ENCODE measurements at places on chromosomes 2 and 18.

- DNase-seq, result no peak
Observed at GRCh38 chr2:233972941-233973575, 55.9 kb downstream of the TRPM8 start.

GRCh38 chr2:85988914-85989270, 100.1 kb upstream of the ST3GAL5 start:
- peak; percentile 13 for DNase-seq

DNA sequence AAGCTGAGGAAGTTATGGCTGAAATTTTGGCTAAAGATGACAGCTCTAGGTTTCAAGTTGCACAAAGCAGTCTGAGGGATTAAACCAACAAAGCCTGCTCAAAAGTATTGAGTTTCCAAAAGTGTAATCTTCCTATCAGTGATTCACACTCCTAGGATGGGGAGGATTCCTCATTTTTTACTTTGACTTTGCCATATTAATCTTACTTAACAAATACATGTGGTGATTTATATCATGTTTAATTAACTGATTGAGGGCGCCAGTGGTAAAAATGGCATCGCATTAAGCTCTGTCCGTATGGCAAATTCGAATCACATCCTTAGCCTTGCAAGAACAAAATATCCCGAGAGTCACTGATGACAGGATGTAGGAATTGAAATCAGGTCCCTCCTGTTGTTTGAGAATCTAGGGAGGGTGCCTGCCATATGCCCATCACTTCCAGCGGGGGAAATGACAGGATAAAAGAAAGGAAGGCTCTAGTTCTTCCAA, 78.1 kb upstream of the ETAA1 start:
- no peak for DNase-seq

GRCh38 chr2:168613551-168613950, 157.5 kb downstream of the CERS6 start:
- no peak for DNase-seq

GRCh38 chr2:67641312-67642045, 244.3 kb downstream of the ETAA1 start:
- DNase-seq, result no peak

DNA sequence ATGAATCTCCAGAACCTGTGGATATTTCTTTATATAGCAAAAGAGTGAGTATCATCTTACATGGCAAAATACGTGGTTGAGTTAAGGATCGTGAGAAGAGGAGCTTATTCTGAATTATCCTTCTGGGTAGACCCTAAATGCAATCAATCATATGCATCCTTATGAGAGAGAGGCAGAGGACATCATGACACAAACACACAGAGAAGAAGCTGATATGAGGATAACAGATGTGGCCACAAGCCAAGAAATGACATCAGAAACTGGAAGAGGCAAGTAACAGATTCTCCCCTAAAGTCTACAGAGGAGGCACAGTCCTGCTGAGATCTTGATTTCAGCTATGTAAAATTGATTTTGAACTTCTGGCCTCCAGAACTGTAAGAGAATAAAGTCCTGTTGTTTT, 730.2 kb upstream of the ZNF804A start:
- DNase-seq, result no peak

DNA sequence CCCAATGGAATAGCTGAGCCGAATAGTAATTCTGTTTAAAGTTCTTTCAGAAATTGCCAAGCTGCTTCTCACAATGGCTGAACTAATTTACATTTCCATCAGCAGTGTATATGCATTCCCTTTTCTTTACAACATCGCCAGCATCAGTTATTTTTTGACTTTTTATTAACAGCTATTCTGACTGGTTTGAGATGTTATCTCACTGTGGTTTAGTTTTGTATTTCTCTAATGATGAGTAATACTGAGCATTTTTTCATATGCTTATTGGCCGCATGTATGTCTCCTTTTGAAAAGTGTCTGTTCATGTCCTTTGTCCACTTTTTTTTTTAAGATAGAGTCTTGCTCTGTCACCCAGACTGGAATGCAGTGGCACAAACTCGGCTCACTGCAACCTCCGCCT, 100.7 kb downstream of the C2orf74 start:
- no peak for DNase-seq

DNA sequence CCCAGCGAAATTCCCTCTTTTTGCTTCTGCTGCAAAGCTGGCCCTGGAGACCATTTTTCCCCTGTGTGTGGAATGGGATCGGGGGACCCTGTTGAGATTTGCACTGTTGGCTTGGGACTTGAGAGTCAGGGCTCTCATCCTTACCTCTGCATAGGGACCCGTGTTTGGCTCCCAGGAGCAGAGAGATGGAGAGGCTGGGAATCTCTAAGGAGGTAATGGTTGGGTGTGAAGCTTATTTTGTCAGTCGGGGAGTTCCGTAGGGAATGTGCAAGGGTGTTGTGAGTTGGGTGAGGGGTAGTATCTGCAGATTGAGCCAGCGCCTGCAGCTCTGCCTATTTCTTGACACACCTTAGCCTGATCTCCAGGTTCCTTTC, 4.5 kb downstream of the GATA6 start:
- no peak for DNase-seq

GRCh38 chr2:67974559-67975430, 88.0 kb downstream of the C1D start:
- DNase-seq, result no peak

DNA sequence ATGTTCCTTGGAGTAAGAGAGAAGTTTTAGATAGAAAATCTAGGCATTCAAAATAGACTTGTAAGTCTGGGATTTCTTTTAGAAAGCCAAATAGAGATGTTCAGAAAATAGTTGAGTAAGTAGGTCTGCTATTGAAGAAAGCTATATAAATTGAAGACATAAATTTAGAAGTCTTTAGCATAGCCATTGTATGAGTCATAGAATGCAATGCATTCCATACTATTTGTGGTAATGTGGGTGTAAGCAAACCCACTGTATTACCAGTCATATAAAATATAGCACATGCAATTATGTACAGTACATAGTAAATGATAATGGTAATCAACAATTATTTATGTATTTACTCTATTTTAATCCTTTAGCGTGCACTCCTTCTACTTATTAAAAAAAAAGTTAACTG, 14.1 kb downstream of the MC4R start:
- no peak for DNase-seq

DNA sequence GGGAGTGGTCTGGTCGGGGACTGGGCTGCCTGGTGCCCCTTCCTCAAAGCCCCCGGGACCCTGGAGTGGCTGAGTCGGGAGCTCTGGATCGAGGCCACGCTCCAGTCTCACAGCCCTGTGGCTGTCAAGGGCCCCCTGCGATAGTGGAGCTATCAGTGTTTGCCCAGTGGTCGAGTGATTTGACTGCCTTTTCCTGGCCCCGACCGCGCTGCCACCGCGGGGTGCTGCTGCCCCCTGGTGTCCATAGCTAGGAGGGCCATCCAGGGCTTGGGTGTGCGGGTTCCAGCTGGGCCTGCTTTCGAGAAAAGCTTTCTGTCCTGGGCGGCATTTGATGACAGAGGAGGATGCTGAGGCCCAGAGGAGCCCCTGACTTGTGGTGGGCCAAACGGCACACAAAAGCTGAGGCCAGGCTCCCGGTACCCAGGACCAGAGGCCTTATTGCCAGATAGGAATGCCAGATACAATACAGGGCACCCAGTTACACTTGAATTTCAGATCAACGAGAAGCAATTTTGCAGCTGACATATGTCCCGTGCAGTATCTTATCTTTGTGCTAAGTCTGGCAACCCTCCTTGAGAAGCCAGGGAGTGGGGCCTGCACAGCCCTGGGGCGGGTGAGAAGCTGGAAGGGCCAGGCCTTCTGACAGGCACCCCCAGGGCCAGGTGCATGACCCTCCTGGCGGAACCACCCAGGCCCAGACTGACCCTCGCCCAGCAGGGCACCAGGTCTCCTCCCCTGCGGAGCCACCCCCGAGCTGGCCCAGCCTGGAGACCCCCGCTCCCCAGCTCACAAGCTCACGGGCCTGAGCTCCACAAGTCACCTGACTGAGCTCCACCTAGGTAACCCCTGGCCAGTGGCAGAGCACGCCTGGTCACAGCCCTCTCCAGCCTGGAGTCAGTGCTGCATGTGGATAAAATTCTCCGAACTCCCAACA, 13.0 kb downstream of the ODC1 start:
- DNase-seq, result peak; percentile 75

DNA sequence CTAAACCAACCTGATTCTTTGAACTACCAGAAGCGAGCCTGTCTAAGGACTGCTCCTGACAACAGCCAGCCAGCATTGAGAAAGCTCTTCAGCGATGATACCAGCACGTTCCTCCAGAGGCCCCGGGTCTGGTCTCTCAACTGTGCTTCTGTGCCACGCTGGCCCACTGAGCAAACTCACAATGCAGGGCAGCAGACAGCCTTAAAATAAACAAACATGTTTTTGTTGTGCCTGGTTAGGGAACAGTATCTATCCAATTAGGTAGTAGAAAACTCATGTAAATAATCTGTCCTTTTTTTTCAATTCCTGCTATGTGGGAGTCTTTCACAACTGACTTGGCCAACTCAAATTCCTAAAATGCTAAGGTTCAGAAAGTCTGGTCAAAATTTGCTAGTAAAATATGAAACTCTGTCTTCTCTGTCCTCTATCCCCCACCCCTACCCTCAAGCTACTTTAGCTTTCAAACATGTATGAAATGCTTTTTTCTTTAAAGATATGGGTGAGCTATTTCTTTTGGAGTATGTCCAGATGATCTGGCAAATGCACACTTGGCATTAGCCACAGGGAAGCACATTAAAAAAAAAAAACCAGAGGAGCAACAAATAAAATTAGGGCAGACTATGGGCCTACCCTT, 21.4 kb upstream of the EML4 start:
- DNase-seq, result no peak

DNA sequence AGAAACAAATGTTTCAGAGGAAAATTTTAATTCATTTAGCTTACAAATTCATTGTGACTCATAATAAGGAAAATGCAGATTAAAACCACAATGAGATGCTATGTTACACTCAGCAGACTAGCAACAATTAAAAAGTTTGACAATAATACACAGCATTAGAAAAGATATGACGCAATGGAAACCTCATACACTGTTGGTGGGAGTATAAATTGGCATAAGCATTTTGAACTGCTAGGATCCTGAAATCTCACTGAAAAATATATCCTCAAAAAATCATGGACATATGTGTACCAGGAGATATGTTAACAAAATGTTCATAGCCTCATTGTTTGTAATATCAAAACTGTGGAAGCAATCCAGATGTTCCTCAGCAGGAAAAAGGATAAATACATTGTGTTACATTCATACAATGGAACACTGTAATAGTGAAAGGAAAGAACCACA, 13.7 kb downstream of the CALCRL start:
- no peak for DNase-seq

GRCh38 chr2:64808754-64809153, 155.0 kb upstream of the SERTAD2 start:
- no peak for DNase-seq

- DNase-seq, result no peak
Observed at GRCh38 chr2:120659275-120659977, 76.2 kb upstream of the GLI2 start.

GRCh38 chr2:190158798-190159434, 96.4 kb upstream of the MSTN start:
- no peak for DNase-seq

GRCh38 chr18:48702346-48703027, 163.7 kb downstream of the CTIF start:
- no peak for DNase-seq

DNA sequence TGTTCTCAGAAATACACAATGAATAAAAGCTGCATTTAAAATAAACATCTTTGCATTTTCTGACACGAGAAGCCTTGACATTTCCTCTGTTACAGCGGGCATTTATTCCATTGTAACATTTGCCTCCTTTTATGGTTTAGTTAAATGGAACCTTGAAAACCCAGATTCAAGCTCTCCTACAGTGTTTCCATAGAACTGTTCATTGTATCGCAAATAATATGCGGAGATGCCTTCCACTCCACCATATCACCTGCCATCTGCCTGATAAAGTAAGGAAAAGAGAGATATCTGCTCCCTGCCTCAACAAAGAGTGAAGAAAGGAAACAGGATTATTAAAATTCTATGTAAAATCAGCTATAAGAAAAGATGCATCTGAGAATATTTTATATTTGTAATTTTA, 69.8 kb downstream of the CDH19 start:
- no peak for DNase-seq

- no peak for DNase-seq
Observed at GRCh38 chr2:237218756-237219155, 133.1 kb downstream of the COPS8 start.

GRCh38 chr18:5998166-5998881, 103.0 kb upstream of the TMEM200C start:
- DNase-seq, result no peak

DNA sequence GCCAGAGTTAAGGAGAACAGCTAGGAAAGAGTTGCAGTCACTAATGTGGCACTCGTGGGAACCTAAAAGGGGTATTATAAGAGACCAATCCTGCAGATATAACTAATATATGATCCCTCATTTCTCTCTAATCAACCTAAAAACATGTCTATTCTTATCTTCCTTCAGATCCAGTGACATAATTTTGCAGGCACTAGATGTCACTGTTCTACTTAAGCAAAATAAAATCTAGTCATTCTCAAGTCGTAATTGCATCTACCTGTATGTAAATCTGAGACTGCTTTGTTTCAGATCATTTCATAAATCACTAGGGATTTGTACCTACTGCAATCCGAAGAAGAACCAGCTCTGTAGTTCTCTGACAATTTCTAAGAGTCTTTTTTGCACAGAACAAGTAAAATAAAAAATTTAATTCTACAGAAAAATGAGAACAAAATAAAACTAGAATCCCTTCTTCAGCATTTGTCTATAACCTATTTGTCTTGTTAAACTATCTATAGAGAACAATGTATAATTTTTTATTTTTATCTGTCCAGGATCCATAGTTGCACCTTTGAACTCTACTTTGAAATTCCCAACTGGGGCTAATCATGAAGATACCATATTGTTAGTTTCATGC, 56.5 kb upstream of the ERBB4 start:
- DNase-seq, result no peak

Data from stimulated activated CD4-positive, alpha-beta T cell treated with anti-CD3 and anti-CD28 coated beads, Interleukin-2, amount 100 ng/mL, for 24 hours (primary cell).